CD8-positive, alpha-beta memory T cell (primary cell): ENCODE measurements at places on chromosomes 3 and 15.
A peak's percentile ranks its signal among the peaks of the same experiment; 100 is the strongest.

- no peak for DNase-seq
Measured at GRCh38 chr15:74262151-74262550, 26.0 kb downstream of the CCDC33 start.

- DNase-seq = no peak
Measured at GRCh38 chr3:167091226-167091625, 288.9 kb downstream of the ZBBX start.

GRCh38 chr3:191143224-191143623 is 55.8 kb upstream of the OSTN start:
- DNase-seq = no peak

- no peak for DNase-seq
Measured at GRCh38 chr15:30889196-30889595, 14.5 kb upstream of the FAN1 start.

- DNase-seq = no peak
Measured at GRCh38 chr3:53269888-53270880, 14.4 kb upstream of the TKT start.

- DNase-seq = no peak
Measured at GRCh38 chr3:51963951-51964451, 3.3 kb downstream of the PCBP4 start.

GRCh38 chr3:87414271-87414670 is 137.9 kb upstream of the POU1F1 start:
- DNase-seq = no peak

DNA sequence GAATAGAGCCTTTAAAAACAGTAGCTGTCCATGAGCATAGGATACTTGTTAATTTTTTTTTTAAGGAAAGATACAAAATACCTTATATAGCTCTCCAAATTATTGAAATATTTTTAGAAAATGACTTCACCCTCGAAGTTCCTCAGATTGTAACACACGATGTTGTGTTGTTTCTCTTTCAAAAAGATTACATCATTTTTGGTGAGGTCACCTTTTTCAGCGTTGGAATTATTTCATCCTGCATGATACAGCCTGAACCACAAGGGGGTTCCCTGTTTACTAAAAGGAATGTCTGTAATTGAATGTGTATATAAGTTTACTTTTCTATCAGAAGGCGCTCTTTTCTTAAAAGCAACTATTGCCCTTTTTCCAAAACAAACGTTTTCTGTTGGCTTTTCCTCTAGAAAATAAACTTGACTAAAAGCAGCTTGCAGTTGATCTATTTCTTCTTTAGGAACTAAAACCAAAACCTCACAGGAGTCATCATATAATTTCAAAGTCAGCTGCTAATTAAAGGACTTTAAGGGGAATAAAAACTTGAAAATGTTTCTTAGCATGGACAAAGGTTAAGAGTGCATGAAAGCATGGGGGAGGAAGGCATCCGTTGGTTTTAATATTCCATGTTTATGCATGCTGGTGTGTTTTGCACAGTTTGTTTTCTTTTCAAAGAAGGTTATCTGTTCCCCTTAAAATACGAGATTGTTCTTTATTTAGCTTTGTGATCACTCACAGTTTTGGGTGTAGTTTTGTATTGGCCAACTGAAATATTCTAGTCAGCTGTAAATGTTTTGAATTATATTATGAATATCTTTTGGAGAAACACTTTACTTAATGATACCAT is 29.4 kb downstream of the LYSMD4 start:
- DNase-seq = no peak

DNA sequence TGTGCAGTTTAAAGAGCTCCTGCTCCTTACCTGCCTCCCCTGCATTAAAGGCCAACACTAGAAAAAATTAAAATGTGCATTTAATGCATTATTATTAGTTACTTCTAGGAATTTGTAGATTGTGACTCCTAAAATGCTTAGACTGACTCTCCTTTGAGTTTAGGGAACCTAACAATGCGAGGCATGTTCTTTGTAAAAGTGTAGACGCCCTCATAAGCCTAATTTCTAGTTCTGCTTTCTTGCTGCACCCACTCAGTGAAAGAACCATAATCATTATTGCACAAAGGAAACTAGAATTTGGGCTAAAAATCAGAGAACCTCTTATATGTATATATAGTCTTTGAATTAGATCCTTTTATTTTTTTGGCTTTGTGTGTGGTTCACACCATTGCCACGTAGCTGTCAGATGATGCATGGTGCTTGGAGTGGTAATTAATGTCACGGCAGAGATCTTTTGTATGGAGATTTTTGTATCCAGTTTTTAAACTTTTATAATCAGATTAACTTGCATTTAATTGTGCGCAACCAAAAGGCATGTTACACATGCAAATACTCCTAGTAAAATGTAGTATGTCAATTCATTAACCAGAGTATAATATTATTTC is 710 bp downstream of the ABHD10 start:
- DNase-seq = peak; percentile 19

GRCh38 chr3:64163755-64164148 is 61.5 kb downstream of the PRICKLE2 start:
- DNase-seq = no peak

DNA sequence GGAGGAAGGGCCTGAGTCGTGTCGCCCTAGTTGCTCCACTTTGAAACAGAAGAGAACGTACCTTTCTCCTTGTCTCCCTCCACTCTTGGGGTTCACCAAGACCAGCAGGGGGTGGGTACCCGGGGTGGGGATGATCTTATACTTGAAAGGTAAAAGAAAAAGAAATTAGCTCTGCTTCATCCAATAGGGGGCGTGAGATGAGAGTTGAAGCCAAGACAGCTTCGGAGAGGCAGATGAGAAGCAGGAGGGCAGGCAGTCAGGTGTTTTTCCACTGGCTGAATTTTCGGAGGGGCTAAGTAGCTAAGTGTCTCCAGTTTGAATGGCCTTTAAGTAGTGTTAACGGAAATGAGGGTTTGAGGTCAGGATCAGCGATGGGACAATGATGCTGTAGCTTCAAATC is 100.4 kb downstream of the DGKG start:
- DNase-seq = no peak

DNA sequence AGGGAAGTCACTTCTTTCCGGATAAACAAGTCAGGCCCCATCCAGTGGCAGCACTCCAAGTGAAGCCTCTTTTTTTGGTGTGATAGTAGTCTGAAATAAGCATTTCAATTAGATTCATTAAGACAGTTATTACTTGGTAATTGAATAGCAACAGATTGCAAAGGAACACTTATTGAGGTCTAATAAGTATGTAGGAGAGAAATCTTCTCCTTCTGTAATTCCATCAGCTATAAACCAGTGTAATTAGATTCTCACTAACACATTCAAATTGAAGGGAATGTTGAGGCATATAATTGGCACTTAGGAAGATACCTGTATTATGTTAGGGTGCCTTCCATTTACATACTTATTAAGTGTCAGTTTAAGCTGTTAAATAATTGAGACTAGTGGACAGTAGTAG is 73.9 kb downstream of the SEMA6D start:
- no peak for DNase-seq

GRCh38 chr3:195850857-195851543 is 39.3 kb upstream of the MUC4 start:
- DNase-seq = peak; percentile 84

DNA sequence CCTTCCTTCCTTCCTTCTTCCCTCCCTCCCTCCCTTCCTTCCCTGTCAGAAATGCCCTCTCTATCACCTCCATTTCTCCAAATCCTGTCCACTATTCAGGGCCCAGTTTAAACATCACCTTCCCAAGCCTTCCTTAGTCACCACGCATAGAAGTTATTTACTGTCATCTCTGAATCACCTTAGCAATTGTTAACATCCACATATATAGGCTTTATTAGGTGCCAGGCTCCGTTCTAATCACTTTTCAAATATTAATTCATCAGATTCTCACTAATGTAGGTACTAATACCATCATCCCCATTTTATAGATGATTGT is 1.1 kb upstream of the MAGEF1 start:
- DNase-seq = no peak

DNA sequence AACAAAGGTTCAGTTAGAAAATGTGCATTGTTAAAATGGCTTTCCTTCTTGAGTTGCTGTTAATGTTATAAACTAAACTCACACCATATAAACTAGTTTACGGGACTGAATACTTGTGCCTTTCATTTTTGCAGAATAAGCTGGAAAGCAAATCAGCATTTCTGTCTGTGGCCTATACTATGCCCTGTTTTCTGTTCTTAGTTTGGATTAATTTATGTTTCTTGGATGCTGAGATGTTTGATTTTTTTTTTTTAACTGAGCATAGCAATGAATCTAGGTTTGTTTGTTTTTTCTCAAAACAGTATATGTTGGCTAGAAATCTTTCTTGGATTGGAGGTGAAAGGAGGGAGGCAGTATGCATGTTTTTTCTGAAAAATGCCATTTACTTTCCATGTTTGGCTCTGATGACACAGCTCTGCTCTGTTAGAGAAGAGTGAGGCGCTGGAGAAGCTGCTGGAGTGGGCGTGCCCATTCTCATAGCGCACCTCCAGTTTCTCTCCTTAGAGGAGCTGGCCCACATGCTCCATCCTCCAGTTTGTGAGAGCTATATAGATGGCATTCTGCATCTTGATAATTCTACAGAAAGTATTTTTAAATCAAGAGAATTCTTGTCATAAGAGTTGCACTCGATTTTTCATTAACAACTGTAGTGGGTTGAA is 423.6 kb upstream of the TPM1 start:
- DNase-seq = no peak

- no peak for DNase-seq
Measured at GRCh38 chr3:108021533-108021932, 69.3 kb downstream of the CD47 start.

DNA sequence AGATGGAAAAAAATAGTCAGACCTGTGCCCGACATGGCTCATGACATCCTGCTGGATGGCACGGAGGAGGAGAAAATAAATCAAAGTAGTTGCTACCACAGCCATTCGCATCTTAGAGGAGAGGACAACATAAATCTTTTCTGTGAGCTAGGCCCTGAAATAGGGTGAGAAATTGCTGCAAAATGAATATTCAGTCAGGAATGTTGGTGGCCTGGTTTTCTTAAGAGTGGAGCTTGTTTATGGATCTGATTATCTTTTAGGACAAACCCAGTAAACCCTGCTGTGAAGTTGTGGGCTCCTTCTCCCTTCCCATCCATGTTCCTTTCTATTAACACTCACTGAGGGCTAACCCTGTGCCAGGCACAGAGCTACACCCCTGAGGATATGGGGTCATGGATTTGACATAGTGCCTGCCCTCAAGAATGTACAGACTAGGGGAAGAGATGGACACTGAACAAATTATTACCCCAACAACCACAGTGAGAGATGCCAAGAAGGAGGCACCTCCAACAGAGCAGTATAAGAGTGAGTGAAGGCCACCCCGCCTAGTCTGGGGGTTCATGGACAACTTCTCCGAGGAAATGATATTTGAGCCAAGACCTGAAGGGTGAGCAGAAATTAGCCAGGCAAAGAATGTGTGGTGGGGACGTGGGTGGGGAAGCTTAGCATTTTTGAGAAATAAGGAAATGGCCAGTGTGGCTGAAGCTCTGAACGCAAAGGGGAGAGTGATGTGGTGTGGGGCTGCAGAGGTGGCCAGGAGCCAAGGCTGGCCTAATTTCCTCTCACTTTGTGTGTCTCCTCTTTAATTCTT is 68.9 kb upstream of the ARL8B start:
- DNase-seq = no peak

- DNase-seq = no peak
Measured at GRCh38 chr3:139353920-139354556, 10.2 kb downstream of the MRPS22 start.

- peak; percentile 62 for DNase-seq
Measured at GRCh38 chr3:161371441-161372320, at the start of gene SPTSSB. TSS of gene SPTSSB (minus strand) at chr3:161371517. CDS start at chr3:161346323, 25,194 bp downstream.

- no peak for DNase-seq
Measured at GRCh38 chr3:186162221-186162620, 53.3 kb upstream of the ETV5 start.

- DNase-seq = no peak
Measured at GRCh38 chr3:13578251-13578650, 29.3 kb downstream of the FBLN2 start.

GRCh38 chr15:30922480-30923311 is 19.0 kb downstream of the FAN1 start:
- no peak for DNase-seq

DNA sequence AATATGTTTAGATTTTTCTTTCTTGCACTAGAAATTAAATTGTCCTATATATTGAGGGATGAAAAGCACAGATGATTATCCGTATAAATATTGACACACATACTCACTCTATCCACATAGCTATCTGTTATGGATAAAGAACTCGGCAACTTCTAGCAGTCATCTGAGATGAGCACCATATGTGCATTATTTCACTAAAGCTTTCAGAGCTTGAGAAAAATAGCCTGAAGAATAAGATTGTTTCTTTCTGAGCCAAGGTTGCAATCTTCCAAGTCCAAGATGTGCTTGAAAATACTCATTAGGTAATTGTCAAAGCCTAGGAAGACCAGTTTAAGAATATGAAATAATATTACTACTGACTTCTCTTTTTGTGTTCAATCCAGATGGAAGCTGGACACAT is 40.5 kb downstream of the COL8A1 start:
- no peak for DNase-seq

DNA sequence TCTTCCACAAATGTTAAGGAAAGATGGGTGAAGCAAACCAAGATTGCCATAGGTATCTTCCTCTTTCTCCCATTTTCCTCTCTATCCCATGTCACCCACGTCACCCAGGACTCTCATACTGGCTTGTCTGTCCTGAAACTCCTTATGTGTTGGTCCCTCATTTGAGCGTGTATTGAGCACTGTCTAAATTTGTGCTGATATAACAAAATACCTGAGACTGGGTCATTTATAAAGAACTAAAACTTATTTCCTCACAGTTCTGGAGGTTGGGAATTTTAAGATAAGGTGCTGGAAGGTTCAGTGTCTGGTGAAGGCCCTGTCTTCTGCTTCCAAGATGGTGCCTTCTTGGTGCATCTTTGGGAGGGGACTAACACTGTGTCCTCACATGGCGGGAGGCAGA is 186.9 kb upstream of the SLC24A5 start:
- no peak for DNase-seq

GRCh38 chr15:65532738-65533051 is 2.4 kb downstream of the HACD3 start:
- DNase-seq = no peak

DNA sequence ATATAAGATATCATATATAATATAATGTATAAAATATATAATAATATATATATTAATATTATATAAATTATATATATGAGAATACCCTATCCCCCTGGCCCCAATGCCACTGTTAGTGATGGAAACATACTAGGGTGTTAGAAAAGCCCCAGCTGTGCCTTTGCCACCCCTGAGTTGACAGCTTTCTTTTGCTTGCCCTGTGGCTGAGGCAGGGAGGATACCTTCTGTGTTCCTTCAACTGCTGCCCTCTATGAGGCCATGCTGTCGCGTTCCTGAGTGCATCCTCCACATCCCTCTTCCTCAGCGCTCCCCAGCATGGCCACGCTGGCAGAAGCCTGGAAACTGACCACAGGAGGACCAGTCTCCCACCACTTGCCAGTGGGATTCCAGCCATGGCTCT is 26.3 kb downstream of the FAN1 start:
- no peak for DNase-seq

DNA sequence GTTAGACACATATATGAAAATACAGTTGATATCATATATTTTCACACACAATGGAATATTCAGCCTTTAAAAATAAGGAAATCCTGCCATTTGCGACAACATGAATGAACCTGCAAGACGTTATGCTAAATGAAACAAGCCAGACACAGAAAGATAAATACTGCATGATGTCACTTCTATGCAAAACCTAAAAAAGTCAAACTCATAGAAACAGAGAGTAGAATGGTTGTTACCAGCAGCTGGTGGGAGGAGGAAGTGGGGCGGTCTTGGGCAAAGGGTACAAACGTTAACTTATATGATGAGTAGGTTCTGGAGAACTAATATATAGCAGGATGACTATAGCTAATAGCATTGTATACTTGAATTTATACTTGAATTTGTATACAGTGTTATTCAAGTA is 213.2 kb upstream of the NR2F2 start:
- DNase-seq = no peak
